WERI-Rb-1 (cell line): ENCODE measurements at places on chromosomes 4 and X.

DNA sequence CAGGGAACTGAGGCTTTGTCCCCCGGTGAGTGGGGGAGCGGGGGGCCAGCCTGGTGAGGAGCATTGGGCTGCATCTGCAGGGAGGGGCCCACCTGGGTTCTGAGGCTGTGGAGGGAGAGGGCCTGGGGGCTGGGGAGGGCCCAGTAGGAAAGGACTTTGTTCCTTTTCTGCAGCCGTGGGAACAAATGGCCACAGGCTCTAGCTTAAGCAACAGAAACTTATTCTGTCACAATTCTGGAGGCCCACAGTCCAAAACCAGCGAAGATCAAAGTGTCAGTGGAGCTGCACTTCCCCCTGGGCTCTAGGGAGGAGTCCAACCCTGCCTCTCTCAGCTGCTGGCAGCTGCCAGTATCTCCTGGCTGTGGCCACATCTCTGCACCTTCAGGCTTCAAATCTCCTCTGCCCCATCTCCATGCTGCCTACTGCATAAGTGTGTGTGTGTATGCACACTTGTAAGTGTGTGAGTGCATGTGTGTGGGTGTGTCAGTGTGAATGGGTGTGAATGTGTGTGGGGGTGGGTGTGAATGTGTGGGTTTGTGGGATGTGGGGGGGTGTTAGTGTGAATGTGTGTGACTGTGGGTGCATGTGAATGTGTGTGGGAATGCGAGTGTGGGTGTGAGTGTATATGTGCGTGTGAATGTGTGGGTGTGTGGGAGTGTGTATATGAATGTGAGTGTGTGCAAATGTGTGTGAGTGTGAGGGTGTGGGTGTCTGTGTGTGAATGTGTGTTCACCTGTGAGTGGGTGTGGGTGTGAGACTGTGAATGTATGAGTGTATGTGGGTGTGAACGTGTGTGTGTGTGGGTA, 204.5 kb upstream of the PSAPL1 start:
- DNase-seq, result no peak

DNA sequence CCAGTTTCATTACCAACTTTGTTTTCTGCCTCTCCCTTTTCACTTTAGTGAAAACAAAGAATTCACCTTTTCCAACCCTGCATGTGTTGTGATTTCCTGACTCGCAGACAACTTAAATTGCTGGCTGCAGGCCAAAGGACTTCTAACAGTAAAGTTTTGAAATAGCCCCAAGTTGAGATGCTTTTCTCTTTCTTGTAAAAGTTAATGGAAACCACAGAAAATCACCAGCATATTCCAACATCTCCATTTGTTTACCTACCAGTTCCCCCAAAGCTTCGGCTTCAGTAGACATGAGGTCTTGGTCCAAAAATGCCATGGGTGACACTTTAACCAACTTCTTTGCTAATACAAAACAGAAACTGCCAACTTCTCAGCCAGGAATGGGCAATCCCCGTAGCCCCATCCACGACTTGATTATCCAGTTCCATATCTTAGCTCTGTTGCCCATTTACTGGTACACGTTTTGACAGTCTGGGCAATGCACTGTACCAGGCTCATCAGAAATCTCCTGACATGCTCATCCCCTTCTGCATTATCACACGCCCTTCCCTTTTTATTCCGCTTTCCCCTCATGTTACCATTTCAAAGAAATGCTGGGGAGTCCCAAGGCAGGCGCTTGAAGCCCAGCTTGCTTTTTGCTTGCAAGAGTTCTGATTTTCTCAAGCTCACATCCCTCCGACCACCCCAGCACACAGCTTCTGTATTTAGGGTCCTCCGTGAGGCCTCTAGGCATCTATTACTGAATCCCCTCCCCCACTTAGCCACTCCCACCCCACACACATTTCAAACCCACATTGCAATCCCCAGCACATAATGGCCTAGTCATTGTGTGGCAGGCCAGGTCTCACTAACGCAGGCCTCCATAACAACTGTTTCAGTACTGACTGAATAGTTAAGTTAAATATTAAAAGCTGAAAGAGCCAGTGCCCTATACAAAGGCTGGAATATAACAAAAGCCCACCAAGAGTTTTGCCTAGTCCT, 137.9 kb upstream of the S100G start:
- DNase-seq, result no peak

GRCh38 chr4:123649250-123649644, 252.7 kb downstream of the SPRY1 start:
- DNase-seq, result no peak

DNA sequence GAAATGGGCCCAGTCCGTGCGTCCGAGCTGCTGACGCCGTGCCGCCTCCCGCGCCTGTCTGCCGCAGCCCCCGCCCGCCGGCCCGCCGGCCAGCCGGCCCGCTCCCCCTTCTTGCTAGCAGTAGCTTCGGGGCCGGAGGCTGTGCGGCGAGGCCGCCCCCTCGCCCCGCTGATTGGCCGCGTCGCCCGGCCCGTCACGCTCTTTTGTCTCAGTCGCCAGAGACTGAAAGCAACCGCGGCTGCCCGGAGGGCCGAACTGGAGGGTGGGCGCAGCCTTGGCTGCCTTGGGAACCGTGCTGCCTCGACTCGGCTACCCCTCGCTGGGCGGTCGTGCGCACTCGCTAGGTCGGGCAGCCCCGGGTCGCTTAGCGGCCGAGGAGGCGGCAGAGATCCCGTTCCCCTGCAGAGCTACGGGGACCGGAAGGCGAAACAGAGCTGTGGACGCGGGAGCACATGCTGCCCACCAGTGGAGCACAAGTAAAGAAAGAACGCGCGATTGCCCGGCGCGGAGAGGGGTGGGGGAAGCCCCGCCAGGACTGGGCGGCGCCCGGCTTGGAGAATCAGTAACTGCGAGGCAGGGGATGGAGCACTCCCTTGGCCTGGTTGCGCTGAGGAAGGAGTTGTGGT, at the start of gene ZCCHC18:
Gene ZCCHC18, plus strand, starts transcription at position 198 of the 626 bp plus-strand sequence. CDS start 1,589 bp downstream, outside the sequence.
- peak; percentile 62 for DNase-seq

DNA sequence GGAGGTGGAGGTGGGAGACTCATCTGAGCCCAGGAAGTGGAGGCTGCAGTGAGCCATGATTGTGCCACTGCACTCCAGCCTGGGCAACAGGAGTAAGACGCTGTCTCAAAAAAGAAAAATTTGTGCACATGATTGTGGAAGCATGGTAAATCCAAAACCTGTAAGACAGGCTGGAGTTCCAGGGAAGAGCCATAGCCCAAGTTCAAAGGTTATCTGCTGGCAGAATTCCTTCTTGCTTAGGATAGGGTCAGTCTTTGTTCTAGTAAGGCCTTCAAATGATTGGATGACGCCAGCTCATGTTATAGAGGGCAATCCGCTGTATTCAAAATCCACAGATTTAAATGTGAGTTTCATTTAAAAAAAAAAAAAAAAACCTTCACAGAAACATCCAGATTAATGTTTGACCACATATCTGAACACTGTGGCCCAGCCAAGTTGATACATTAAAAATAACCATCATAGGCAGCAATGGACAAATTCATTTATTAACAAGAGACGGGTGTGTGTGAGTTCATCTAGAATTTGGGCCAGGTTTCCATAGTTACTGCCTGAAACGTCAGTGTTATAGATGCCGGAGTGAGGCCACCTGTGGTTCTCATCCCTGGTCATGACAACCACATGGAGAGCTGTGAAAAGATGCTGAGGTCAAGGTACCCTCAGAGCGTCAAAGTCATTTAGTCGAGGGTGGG, 35.2 kb upstream of the SLC2A9 start:
- DNase-seq, result no peak

- no peak for DNase-seq
Observed at GRCh38 chrX:119235051-119235511, 1.0 kb upstream of the PGRMC1 start.

- DNase-seq, result no peak
Observed at GRCh38 chr4:148293571-148293970, 148.6 kb downstream of the NR3C2 start.

DNA sequence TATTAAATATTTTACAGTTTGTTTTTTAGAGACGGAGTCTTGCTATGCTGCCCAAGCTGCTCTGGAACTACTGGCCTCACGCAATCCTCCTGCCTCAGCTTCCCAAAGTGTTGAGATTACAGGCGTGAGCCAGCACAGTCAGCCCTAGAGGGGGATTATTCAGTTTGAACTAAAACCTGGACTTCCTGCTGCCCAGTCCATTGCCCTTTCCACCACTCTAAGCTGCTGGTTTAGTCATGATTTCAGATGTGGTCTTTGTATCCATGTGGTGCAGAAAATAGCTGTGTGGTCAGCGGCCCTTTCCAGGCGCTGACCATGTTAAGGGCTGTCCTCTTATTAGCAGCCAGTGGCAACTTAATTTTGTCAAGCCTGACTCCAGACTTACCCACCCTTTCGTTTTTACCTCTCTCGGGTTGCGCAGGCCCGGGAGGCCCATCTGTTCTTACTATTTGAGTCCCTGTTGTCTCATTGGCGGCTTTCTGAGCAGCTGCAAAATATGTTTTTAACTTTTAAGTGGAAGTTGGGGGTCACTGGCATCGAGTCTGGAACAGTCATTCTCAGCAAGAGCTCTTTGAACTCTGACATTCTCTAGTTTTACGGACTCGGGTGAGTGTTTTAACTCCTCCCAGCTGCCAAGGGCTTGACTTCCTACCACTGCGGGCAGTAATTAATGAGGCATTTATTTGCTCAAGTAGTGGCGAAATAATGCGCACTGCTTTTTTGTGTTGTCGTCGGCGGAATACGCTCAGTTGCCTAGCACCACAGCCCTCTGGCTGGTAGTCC, 773 bp upstream of the VMA21 start:
- peak; percentile 64 for DNase-seq

- no peak for DNase-seq
Observed at GRCh38 chr4:159024266-159024665, 78.6 kb upstream of the RAPGEF2 start.

DNA sequence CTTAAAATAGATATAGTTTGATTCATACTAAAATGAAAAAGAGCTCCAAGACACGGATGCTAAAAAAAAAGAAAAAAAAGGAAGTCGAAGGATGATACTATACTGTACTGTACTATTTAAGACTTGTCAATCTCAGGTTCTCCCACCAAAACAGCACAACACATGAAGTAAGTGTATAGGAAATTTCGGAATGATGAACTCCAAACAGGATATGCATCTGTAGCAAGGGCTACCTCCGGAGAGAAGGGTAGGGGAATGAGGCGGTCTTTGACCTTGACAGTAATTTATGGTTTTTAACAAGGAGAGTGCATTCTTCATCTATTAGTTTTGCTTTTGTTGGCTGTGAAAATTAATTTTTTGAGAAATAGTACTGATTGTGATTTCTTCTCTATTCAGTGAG, 541 bp upstream of the FIP1L1 start:
- DNase-seq, result no peak

GRCh38 chr4:88820698-88821415, 123.2 kb upstream of the NAP1L5 start:
- DNase-seq, result no peak

- DNase-seq, result no peak
Observed at GRCh38 chrX:107700317-107700774, 72.0 kb downstream of the PRPS1 start.

GRCh38 chr4:112061207-112061817, 83.9 kb upstream of the FAM241A start:
- no peak for DNase-seq

GRCh38 chr4:54092405-54093323, 7.3 kb upstream of the GSX2 start:
- no peak for DNase-seq

GRCh38 chrX:87878926-87879325, 361.3 kb downstream of the KLHL4 start:
- no peak for DNase-seq

DNA sequence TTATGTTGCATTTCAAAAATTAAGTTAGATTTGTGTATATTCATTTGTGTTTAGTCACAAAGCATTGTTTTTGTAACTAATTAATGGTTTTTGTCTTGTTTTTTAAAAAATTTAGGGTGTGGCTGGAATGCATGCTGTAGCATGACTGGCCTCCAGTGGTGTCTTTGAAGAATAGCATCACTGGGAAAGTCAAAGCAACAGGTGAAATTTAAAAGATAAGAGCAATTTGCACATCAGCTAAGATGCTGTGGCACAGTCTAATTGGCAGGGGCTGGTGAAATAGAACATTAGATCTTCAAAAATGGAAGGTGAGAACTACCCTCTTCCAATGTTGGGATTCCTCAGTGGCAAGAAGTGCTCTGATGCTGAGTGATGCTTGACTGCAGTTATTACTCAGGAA, 45.3 kb downstream of the ANK2 start:
- DNase-seq, result no peak

GRCh38 chrX:150291014-150291413, 72.1 kb upstream of the MAMLD1 start:
- no peak for DNase-seq

- DNase-seq, result peak; percentile 63
Observed at GRCh38 chr4:18075823-18076433, 54.4 kb upstream of the LCORL start.

DNA sequence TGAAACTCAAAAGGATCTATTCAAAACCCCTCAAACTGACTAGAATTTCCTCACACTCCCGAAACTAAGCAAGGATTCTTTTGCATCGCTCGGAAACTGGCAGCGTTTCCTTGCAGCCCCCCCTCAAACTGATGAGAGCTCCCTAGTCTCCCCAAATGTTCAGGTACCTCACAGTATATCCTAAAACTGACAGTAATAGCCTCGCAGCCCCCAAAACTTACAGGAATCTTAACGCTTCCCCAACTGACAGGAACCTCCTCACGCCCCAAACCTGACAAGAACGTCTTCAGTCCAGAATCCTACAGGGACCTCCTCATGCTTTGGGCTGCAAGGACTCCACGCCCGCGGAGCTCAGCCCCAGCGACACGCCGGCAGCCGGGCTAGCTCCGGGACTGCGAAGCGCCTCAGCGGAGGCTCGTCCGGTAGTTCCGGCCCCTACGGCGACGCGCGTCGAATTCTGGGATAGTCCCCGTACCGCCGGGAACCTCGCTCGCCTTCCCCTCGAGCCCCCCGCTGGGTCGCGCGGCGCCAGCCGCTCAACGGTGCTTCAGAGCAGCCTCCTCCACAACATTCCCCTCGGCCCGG, 640 bp downstream of the PHF8 start:
- DNase-seq, result peak; percentile 29

DNA sequence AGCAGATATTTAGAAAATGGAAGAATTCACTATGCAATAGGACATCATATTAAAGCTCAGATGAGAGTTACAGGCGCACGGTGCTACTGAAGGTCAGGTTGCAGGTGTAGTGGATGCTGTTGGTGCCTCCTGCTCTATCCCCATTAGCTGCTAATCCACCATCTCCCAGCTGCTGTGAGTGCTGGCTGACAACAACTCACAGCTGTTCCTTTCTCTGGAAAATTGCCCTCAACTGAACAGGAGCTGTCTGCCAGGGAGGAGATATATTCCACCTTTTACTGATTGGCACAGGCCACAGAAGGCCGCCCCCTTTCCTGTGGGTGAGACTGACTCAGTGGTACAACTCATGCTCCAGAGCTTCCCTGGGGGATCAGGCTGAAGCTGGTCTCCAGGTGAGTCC, 48.7 kb downstream of the UCHL1 start:
- peak; percentile 35 for DNase-seq

DNA sequence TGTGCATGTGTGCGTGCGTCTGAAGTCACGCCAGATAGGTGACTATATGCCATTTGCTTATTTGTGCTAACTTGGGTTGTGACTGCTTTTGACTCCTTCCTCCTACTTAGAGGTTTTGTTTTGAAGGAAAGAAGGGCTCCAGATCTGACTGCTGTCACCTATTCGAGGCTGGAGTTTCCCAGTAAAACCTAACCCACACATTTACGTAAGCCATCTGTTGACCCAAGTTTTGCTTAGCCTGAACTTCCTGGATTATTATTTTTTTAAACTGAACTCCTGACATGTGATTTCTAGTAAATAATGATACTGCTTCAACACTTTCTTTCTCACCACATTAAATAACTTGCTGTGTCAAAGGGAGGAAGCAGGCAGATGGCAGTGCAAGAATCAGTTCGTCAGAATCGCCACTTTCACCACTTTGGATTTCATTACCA, 41.5 kb downstream of the DTHD1 start:
- no peak for DNase-seq
